Lower lobe of right lung (tissue), 2 donors: ENCODE measurements at places on chromosomes 6 and 20. TPM values are rescaled to one million over a fixed set of nuclear protein-coding genes. Genes with fewer than 3 reads are reported as not detected.

Gene BPIFB4
- total RNA-seq = not detected

Gene MEP1A
- 0.41 TPM for total RNA-seq

DNA sequence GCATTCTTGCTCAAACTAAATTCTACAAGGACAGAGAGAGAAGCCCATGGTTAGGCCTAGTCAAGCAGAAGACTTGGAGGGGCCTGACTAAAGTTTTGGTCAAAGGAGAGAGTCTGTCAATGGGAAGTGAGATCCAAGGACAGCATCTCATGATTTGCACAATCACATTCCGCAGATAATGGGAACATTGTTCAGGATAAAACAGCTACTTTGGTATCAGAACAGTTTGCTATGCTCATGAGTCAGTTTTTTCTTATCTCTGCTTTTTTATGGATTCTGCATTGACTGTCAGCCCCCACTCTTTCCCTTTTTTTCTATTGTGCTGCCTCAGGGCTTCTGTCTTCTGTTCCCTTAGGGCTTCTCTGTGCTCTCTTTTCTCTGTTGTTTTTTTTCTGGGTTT lies 28.6 kb downstream of the AKAP7 start:
- no peak overlapping the region for H3K4me3 ChIP-seq
- H3K36me3 ChIP-seq = no peaks in the 10 kb centered on the region
- no peak for DNase-seq
- H3K4me1 ChIP-seq = no peaks in the 10 kb centered on the region
- no peak overlapping the region for H3K27ac ChIP-seq

Gene APOM
- total RNA-seq = 1.6 TPM

Gene GNMT
- total RNA-seq = 2.4 TPM

- no peaks in the 10 kb centered on the region for H3K36me3 ChIP-seq
- no peak overlapping the region for H3K27ac ChIP-seq
- no peaks in the 10 kb centered on the region for H3K4me1 ChIP-seq
Measured at GRCh38 chr6:132932588-132932987, 118.2 kb downstream of the RPS12 start.

Gene KIF25
- 0.56 TPM for total RNA-seq

DNA sequence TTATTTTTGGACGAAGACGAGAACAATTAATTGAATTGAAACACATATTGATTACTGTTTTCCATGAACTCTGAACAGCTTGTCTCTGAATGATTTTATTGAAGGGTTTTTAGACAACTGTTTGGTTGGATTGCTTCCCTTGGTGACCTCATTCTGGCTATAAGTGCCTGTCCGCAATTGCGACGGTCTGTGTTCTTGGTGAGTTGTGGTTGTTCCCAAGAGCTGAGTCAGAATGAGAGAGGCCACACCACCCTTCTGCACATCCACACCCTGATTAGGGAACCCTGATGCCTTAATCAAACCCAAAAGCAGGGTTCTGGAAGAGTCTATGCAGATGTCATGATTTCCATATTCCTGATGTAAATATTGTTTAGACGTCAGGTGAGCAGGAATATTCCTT lies 747.0 kb downstream of the PTPRT start:
- H3K4me3 ChIP-seq = no peak overlapping the region
- H3K36me3 ChIP-seq = no peaks in the 10 kb centered on the region
- no peaks in the 10 kb centered on the region for H3K4me1 ChIP-seq
- no peak for DNase-seq
- no peaks in the 10 kb centered on the region for H3K27me3 ChIP-seq
- no peak overlapping the region for H3K27ac ChIP-seq

DNA sequence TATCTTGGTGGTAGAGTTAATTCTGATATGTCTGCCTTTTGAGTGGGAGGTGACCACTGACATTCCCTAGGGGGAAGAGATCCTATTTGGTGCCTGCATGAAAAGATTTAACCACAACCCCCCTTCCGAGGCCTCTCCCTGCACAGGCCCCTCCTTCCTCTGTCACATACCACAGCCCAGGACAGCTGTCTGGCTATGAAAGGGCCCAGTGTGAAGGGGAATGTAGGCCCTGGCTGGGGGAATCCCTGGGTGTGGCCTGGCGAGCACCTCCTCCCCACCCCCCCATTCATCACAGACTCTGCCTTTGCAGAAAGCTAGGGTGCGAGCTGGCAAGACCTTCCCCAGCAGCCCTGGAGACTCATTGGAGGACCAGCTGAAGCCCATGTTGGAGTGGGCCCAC lies 27.4 kb upstream of the MAPRE1 start:
- no peaks in the 10 kb centered on the region for H3K27me3 ChIP-seq
- H3K36me3 ChIP-seq = no peaks in the 10 kb centered on the region
- H3K4me1 ChIP-seq = no peaks in the 10 kb centered on the region
- H3K4me3 ChIP-seq = no peak overlapping the region
- no peak for DNase-seq
- no peak overlapping the region for H3K27ac ChIP-seq

Gene TREML2
- 1.4 TPM for total RNA-seq

Gene SLPI
- 1,714 TPM for total RNA-seq

DNA sequence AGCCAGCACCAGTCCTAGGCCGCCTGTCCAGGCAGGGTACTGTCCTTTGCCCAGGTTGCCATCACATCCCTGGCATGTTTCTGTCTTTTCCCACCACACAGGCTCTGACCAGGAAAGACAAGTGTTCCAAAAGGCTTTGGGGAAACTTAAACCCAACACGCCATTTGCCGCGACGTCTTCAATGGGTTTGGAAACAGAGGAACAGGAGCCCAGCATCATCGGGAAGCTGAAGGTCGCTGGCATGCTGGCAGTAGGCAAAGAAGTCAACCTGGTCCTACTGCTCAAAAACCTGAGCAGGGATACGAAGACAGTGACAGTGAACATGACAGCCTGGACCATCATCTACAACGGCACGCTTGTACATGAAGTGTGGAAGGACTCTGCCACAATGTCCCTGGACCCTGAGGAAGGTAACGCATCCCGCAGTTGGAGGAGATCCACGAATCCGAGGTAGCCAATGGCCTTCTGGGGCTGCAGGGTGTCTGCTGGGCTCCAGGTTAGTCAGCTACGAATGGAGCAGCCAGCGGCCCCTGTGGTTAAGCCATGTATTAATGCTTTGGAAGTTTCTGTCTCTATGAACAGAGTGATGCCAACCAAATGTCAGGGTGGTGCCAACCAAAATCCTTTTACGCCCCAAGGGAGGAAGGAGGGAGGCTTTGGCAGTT lies 36.2 kb downstream of the TGM3 start:
- DNase-seq = no peak
- no peaks in the 10 kb centered on the region for H3K4me1 ChIP-seq
- no peaks in the 10 kb centered on the region for H3K36me3 ChIP-seq

Gene CYP24A1
- total RNA-seq = 0.21 TPM

Gene MBOAT1
- 13.1 TPM for total RNA-seq

Gene UNC93A
- total RNA-seq = not detected

DNA sequence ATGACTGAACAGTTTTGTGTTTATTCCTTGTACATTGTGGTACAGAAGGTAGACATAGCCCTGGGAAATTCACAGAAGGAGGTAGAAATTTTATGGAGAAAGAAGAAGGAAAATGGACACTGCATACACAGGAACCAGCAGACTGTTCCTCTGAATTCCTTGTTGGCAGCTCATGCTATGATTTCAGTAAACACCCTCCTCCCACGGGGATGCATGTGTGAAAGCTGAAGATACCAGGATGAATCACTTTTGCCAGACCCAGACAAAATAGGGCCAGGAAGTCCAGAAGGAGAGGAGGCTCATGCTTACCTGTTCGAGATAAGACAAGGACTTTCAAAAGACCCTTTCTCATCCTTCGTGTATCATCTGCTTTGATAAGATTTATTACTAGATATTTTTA lies 110.3 kb upstream of the GGTLC1 start:
- H3K27me3 ChIP-seq = no peaks in the 10 kb centered on the region
- DNase-seq = no peak
- no peaks in the 10 kb centered on the region for H3K4me1 ChIP-seq
- H3K27ac ChIP-seq = no peak overlapping the region
- H3K4me3 ChIP-seq = no peak overlapping the region

- no peaks in the 10 kb centered on the region for H3K27me3 ChIP-seq
- H3K27ac ChIP-seq = no peak overlapping the region
- no peaks in the 10 kb centered on the region for H3K36me3 ChIP-seq
- H3K4me1 ChIP-seq = no peaks in the 10 kb centered on the region
- H3K4me3 ChIP-seq = no peak overlapping the region
Measured at GRCh38 chr6:49410564-49410963, 52.5 kb downstream of the MMUT start.

GRCh38 chr20:60008130-60008808 lies 50.0 kb downstream of the CDH26 start:
- H3K27ac ChIP-seq = no peak overlapping the region
- H3K27me3 ChIP-seq = no peaks in the 10 kb centered on the region
- no peak overlapping the region for H3K4me3 ChIP-seq

Gene OR2B6
- total RNA-seq = not detected

GRCh38 chr20:58596750-58597248 lies 54.3 kb upstream of the STX16 start:
- no peaks in the 10 kb centered on the region for H3K4me1 ChIP-seq
- no peak for DNase-seq
- H3K4me3 ChIP-seq = no peak overlapping the region

DNA sequence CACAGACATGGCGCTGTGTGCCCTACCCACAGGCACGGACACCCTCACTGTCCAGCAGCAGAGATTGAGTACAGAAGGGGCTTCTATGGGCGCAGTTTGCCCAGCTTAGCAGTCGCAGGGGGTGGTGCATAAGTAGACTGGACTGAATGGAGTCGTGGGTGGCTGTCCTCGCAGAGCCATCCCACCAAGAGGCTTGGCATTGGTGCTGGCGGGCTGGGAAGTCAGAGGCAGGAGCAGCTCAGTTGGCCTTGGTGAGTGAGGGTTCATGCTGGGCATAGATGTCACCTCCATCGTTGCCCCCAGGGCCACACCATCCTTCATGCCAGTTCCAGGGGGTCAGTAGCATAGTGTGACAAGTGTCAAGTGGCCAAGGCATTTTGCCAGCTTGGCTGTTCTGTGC lies 25.2 kb downstream of the SUMO4 start:
- no peak overlapping the region for H3K4me3 ChIP-seq
- H3K27me3 ChIP-seq = no peaks in the 10 kb centered on the region
- no peak overlapping the region for H3K27ac ChIP-seq
- no peak for DNase-seq
- H3K36me3 ChIP-seq = no peaks in the 10 kb centered on the region

- DNase-seq = no peak
- no peak overlapping the region for H3K4me3 ChIP-seq
- H3K36me3 ChIP-seq = no peaks in the 10 kb centered on the region
- no peaks in the 10 kb centered on the region for H3K27me3 ChIP-seq
- H3K27ac ChIP-seq = no peak overlapping the region
Measured at GRCh38 chr6:148791372-148791771, 44.5 kb downstream of the UST start.
